ENCODE measurements at places on chromosomes 12 and 14. TPM values are rescaled to one million over a fixed set of nuclear protein-coding genes. Genes with fewer than 3 reads are reported as not detected.

SPATA7 gene
- 3.8 TPM for polyA plus RNA-seq

ZFHX2 gene
- 2.7 TPM for polyA plus RNA-seq

BIN2 gene
- 0.05 TPM for polyA plus RNA-seq

RSRC2 gene
- 8.6 TPM for polyA plus RNA-seq

FOXJ2 gene
- 4.2 TPM for polyA plus RNA-seq

TAMALIN gene
- polyA plus RNA-seq, result 2.6 TPM

PTGDR gene
- 0.83 TPM for polyA plus RNA-seq

TMTC1 gene
- polyA plus RNA-seq, result 8.5 TPM

GLI1 gene
- polyA plus RNA-seq, result 31.0 TPM

ANKLE2 gene
- polyA plus RNA-seq, result 56.0 TPM

B4GALNT3 gene
- polyA plus RNA-seq, result 14.9 TPM

FAM90A1 gene
- polyA plus RNA-seq, result 0.52 TPM

MGST1 gene
- 268 TPM for polyA plus RNA-seq

BBOF1 gene
- 0.26 TPM for polyA plus RNA-seq

TSPAN8 gene
- polyA plus RNA-seq, result not detected

TMEM119 gene
- 0.35 TPM for polyA plus RNA-seq

RNF212B gene
- 0.95 TPM for polyA plus RNA-seq

SERPINA6 gene
- not detected for polyA plus RNA-seq

SERPINA12 gene
- polyA plus RNA-seq, result not detected

TROAP gene
- 36.7 TPM for polyA plus RNA-seq

C12orf50 gene
- polyA plus RNA-seq, result not detected

SHMT2 gene
- polyA plus RNA-seq, result 847 TPM

LRRC10 gene
- not detected for polyA plus RNA-seq

KERA gene
- not detected for polyA plus RNA-seq

TAS2R9 gene
- polyA plus RNA-seq, result not detected

PPFIA2 gene
- polyA plus RNA-seq, result 1.2 TPM

GABARAPL1 gene
- 56.1 TPM for polyA plus RNA-seq

DLK1 gene
- 7.1 TPM for polyA plus RNA-seq
